ENCODE measurements at places on chromosomes 3 and 15.
A peak's percentile ranks its signal among the peaks of the same experiment; 100 is the strongest.

DNA sequence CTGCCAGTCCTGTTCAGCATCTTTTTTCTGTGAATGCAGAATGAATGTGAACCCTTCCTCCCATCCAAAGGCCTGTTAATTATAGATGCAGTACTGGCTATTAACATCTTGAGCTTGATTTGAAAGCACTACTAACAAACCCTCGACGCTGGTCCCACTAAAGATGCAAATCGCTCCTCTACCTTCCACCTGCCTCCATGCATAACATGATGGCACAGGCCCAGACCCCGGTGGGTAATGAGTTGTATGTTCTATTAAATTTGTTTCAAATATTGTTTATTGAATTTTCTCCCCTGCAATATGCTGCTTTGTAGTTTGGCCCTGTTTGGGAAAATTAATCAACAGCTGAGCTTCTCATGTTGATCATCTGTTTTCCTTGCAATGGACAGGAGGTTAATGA is 69.3 kb downstream of the RAB11A start:
- no peak for DNase-seq

- DNase-seq = no peak
Observed at GRCh38 chr3:101643009-101643844, 33.7 kb downstream of the ZBTB11 start.

DNA sequence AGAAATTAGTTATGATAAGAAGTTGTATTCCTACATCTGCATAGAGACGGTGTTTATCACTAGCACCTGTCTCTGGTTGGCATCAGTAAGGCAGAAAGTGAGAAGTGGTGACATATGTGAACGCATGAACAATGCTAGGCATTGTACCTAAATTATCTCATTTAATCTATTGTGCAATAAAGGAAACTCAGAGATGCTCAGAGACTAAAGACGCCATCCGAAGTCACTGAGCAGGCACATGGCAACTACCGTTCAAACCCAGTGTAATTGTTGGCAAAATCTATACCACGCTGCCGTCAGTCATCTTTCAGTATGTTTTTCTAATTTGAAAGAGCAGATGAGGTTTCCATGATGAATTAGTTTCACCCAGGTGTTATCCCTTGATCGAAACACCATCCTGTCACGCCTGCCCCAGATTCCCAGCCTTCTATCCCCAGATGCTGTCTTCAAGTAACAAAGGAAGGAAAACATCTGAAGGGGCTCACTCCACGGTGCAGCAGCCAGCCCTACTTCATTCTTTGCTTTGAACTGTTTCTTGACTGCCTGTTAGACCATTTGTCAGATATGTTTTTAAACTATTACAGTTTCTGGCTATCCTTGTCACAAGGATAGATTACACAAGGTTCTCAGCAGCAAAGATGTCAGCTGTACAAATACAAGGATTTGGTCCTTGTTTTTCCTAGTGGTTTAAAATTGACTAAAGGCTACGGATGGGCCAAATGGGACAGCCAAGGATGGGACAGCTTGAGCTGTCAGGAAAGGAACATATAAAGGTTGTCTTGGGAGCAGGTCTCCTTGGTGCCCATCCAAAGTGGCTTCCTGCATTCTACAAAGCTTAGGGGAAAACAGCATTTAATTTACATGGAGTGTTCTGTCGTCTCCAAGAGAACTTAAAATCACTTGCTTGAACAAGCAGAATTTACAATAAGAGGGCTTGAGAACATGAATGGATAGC is 99.1 kb downstream of the TMEM108 start:
- DNase-seq = no peak

DNA sequence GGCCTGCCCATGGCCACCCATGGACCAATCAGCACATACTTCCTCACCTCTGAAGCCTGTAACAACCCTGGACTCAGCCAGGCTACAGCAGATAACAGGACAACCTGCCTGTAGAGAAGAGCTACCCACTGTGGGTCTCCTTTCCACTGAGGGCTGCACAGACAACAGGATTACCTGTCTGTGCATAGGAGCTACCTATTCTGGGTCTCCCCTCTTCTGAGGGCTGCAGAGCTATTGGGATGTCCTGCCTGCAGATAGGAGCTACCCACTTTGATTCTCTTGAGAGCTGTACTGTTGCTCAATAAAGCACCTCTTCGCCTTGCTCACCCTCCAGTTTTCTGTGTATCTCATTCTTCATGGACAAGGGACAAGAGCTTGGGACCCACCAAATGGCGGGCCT is 23.8 kb upstream of the CHST2 start:
- DNase-seq = no peak

DNA sequence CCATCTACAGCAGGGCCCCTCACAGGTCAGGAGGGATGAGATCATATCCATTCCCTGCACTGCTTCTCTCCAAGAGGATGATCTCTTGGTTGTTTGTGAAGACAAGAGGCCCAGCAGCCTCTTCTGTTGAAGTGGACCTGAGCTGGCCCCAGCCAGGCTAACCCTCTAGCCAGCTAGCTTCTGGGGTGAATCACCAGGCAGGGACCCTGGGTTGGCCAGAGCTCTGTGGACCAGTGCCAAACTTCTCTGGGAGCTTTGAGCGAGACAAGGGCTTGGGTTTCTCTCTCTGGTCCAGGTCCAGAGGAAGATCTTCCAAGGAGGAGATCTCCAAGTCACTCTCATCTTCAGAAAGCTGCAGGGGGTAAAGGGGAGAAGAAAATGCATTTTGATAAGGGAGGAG is 52.7 kb downstream of the CLDN18 start:
- DNase-seq = peak; percentile 75

GRCh38 chr3:8157640-8158039 is 344.0 kb upstream of the LMCD1 start:
- no peak for DNase-seq

GRCh38 chr3:193897288-193897687 is 238.7 kb upstream of the HES1 start:
- peak; percentile 47 for DNase-seq

DNA sequence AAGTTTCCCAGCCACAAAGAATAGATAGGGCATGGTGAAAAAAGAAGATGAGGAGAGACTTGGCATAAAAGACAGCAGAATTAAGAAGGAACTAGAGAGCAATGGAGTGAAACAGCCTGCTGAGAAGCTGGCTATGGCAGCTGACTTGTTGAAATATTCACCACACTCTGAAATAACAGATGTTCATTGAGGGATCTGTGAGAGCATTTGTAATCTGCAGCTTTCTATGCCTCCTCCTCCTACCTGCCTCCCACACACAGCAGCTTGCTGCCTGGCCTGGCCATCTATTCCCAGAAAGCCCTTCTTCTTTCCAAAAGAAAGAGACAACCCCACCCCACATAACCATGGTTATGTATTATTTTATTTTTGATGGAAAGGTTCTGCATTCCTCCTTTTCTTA is 303.9 kb downstream of the GAP43 start:
- DNase-seq = no peak

DNA sequence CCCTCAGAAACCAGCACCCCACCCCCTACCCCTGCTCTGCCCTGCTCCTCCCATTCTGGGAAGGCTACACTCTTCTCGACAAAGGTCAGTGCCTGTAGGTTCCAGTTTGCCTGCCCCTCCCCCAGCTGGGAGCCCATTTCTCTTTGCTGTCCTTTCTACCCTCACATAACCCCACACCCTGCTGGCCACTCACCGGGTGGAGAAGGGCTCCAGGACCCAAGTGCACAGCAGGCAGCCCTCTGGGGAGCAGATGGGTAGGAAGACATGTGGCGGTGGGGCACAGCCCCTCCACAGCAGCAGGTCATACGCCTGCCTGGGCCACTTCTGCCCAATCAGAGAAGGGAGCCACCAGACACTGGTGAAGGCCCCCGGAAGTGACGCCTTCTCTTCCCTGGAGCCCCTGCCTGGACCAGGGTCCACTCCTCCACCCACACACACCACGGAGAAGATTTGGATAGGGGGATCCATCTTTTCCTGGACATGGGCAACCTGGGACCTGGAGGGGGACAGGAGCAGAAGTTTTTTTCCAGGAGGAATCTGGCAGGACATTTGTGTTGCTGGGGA is at the start of gene THPO:
Gene THPO, minus strand, starts transcription at position 326 of the 564 bp plus-strand sequence. CDS start 1,948 bp downstream, outside the sequence.
- no peak for DNase-seq

- no peak for DNase-seq
Observed at GRCh38 chr15:31178705-31179104, 77.2 kb upstream of the TRPM1 start.

DNA sequence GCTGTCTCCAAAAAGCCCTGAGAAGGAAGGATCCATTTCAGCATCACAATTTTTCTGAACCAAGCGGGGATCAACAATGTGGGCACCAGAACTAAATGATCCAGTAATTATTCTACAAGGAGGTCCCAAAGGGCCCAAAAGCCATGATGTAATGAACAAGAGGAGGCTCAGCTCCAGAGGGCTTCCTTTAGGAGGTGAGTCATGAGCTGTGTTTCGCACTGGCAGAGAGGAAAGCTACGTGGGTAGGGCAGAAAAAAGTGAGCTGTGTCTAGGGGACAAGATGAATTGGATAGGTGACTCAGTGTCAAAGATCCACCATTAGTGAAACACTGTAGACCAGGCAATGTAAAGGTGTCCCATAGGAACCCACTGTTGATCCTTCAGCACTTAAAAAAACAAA is 113.4 kb downstream of the RORA start:
- DNase-seq = no peak

DNA sequence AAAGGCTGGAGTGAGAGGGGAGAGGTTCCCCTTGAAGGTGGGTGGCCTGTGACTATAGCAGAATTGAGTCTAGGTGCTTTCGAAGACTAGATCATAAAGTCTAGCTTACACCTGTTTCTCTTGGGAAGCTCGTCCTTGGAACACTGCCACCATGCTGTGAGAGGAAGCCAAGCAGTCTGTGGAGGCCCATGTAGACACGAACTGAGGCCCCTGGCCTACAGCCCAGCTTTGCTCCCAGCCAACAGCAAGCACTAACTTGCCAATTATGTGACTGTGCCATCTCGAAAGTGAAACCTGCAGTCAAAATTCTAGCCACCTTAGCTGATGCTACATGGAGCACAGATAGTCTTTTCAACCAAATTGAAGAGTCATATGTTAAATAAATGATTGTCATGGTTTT is 190.5 kb upstream of the NECTIN3 start:
- peak; percentile 68 for DNase-seq

- DNase-seq = no peak
Observed at GRCh38 chr15:51524376-51524775, 98.2 kb downstream of the DMXL2 start.

DNA sequence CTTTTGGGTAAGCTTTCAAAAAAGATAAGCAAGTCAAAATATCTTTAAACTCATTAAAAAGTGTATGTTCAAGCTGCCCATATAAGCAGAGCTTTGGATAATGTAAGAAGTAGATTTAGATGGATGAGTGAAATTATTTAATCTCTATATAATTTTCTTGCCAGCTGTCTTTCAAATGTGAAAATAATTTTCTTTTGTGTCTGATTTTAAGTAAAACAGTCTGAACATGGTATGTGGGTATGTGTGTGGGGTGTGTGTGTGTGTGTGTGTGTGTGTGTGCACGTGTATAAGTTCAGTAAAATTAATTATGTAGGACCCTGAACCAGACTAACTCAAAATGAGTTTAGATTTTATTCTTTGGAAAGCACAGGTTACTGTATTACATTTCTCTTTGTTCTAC is 155.2 kb upstream of the CGNL1 start:
- no peak for DNase-seq

GRCh38 chr3:11543948-11544387 is 99.7 kb downstream of the VGLL4 start:
- DNase-seq = no peak

DNA sequence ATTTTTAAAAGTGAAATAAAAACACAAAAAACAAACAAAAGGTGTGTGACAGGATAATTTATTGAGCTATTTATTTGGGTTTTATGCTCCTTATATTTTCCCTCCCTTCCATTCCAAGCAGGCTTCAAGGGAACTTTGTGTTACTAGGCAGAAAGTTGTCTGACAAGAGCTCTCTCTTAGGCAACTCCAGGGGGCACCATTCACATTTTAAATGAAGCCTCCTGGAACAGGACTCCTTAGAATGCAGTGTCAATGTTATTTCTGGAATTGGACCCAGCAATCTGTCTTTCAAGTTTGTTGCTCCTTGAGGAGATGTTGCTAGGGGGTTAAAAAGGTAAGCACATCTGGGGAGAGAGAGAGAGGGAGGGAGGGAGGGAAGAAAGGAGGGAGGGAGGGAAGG is 5.4 kb upstream of the RFX7 start:
- DNase-seq = peak; percentile 87

DNA sequence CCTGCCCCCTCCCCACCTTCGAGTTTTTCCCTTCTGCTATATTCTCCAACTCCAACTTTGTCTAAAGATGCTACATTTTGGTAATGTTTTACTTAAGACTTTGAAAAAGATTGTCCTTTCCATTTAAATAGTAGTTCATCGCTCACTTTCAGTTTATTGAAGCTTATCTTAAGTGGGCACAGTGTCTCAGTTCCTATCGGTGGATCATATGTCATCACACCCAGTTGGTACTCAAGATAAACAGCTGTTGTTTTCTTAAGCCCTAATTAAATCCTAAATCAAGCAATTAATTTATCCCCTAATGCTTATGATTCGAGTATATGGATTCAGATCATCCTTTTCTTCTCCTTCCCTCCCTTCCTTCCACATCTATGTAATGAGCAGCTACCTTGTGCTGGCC is 210.7 kb downstream of the TLE3 start:
- no peak for DNase-seq

GRCh38 chr3:132029182-132029902 is 5.5 kb downstream of the CPNE4 start:
- DNase-seq = peak; percentile 89

- peak; percentile 59 for DNase-seq
Observed at GRCh38 chr15:88894348-88894818, 961 bp downstream of the HAPLN3 start.

GRCh38 chr3:78765671-78766485 is 1001.9 kb downstream of the ROBO1 start:
- DNase-seq = no peak

- peak; percentile 71 for DNase-seq
Observed at GRCh38 chr15:48647962-48648361, 2.5 kb upstream of the FBN1 start.

- DNase-seq = peak; percentile 18
Observed at GRCh38 chr3:197298945-197299854, 788 bp upstream of the DLG1 start.

- DNase-seq = peak; percentile 92
Observed at GRCh38 chr3:190131329-190131728, 10.6 kb upstream of the P3H2 start.

- no peak for DNase-seq
Observed at GRCh38 chr15:99137877-99138276, 33.0 kb downstream of the SYNM start.

GRCh38 chr3:138367326-138367850 is 19.0 kb downstream of the MRAS start:
- DNase-seq = no peak

DNA sequence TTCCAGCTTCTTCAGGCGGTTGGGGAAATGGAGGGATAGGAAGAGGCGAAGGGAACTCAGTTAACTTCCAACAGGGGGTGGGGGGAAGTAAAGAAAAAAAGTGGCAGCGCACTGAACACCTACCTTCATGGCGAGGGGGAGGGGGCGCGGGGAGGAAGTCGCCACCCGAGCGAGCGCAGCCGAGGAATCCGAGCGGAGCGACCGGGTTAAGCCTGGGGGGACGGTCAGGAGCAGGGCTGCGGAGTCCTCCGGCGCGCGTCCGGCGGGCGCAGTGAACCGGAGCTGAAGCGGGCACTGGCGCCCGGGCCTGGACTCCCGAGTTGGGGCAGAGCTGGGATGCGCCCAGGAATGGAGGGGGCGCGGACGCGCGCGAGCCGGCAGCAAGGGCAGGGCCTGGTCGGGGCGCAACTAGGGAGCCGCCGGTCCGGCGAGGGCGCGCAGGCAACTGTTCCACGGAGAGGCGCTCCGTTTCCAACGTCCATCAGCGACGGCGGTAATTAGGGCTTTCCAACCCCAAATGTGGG is at the start of gene WNT5A:
Gene WNT5A, minus strand, starts transcription at position 450 of the 524 bp plus-strand sequence. Its CDS starts 321 bp downstream, at position 129.
- peak; percentile 67 for DNase-seq

- peak; percentile 92 for DNase-seq
Observed at GRCh38 chr3:124559846-124560574, 170.2 kb upstream of the UMPS start.

- no peak for DNase-seq
Observed at GRCh38 chr3:5572168-5572567, 384.7 kb downstream of the EDEM1 start.

Measured in choroid plexus epithelial cell (primary cell).